ENCODE measurements at places on chromosomes 3 and 15.

GRCh38 chr3:169630852-169631251 lies 32.7 kb downstream of the MECOM start:
- ATAC-seq = no peak

- no peak for ATAC-seq
These were observed 3.7 kb downstream of the SLC6A20 start for GRCh38 chr3:45792516-45793172.

GRCh38 chr3:43331381-43331780 lies 45.0 kb downstream of the SNRK start:
- ATAC-seq = no peak

DNA sequence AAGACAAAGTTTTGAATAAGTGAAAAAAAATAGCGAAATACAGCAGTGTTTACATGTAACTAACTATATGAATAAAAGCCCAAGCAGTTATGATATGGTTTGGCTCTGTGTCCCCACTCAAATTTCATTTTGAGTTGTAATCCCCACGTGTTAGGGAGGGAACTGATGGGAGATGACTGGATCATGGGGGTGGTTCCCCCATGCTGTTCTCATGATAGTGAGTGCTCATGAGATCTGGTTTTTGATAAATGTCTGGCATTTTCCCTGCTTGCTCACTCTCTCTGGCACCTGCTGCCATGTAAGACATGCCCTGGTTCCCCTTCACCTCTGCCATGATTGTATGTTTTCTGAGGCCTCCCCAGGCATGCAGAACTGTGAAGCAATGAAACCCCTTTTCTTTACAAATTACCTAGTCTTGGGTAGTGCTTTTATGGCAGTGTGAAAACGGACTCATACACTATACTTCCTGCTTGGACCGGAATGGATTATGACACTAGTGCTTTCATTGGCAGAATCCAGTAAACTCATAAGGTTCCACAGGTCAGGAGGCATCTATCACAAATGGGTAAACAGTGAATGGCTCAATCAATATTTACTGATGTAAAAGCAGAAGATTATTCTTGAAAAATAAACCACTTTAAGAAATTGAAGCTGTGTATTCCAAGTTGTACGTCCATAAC lies 192.1 kb downstream of the CBLB start:
- no peak for ATAC-seq

DNA sequence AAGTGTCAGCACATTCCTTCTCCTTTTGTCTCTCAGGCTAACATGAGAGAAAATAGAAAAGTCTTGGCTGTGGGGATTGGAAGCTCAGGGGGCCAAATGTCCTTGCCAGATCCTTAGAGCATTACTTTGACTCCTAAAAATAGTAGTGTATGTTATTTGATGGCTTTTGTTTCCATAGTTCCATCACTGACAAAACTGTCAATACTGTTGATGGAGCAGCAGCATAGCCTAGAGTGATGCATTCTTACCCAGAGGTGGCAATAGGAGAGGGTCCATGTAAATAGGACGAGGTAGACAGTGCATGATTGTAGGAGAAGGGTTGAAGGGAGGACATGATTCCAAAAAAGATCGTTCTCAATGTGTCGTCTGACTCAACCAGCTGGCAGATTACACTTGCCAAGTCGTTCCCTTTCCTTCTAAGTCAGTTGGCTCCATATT lies 282.7 kb upstream of the TPRG1 start:
- no peak for ATAC-seq
